Ovary (tissue), 10 donors: ENCODE measurements at places on chromosomes 12 and 14. TPM values are rescaled to one million over a fixed set of nuclear protein-coding genes. Genes with fewer than 3 reads are reported as not detected.

The OAS2 gene
- 2.8 TPM for total RNA-seq

The AICDA gene
- not detected for total RNA-seq

The IFT43 gene
- 26.2 TPM for total RNA-seq

The C1R gene
- 1,213 TPM for total RNA-seq

The RECQL gene
- 14.5 TPM for total RNA-seq

The KRT75 gene
- not detected for total RNA-seq

The TULP3 gene
- 31.8 TPM for total RNA-seq

The RTL1 gene
- total RNA-seq, result 0.53 TPM

The KRT77 gene
- total RNA-seq, result not detected

The DLK1 gene
- 107 TPM for total RNA-seq

The SCN8A gene
- 1.7 TPM for total RNA-seq

The NIN gene
- 28.0 TPM for total RNA-seq

The PIK3C2G gene
- total RNA-seq, result 1.6 TPM

The ALDH2 gene
- total RNA-seq, result 46.7 TPM

The MORN3 gene
- total RNA-seq, result 0.17 TPM

The OR4K15 gene
- total RNA-seq, result not detected
